Non-pigmented ciliary epithelial cell (primary cell): ENCODE measurements at places on chromosomes 4 and X.

DNA sequence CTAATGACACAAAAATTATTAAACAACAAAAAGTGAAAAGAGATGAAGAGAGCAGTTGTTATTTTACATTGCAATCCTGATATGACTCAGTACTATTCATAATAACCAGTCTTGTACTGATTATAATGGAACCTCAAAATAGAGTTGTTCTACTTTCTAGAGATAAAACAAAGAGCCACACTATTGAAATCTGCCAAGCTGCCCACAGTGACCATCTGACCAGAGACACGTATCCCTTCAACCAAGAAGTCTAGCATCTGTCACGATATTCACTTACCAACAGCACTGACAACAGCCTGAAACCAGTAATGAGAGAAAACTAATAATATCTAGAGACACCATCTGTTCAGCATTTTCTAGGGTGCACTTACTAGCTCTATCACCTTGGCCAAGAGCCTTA, 466.7 kb downstream of the NKX6-1 start:
- no peak for DNase-seq

DNA sequence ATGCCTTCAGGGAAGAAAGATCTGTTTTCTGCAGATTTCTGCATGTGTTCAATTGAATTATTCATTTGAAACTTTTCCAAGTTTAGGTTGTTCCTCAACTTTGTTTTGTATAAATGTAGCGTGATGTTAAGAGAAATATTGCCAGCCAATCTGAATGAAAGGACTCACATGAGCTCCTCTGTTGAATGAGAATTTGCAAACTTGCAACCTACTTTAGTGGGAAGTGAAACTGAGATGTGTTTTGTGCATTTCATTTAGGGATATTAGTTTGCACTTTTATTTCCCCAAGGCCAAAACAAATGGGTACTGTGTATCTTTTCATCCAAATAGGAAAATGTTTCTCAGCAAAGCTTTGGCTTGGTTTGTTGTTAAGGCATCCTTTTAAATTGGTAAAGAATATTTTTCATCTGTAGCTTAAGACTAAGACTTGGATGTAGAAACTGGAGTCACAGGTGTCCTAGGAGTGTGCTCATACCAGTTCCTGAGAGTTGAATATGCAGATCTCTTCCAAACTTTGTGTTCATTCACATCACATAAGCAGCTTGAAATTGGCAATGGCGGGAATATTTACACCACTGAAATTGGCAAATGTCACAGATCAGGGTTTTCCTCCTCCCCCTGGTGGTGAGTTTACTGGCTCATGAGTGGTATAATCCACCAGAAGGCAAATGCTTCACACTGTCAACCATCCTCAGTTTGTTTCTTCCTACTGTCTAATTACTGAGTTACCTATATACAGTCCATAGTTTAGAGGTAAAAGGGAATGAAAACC, 193.6 kb upstream of the BANK1 start:
- no peak for DNase-seq

DNA sequence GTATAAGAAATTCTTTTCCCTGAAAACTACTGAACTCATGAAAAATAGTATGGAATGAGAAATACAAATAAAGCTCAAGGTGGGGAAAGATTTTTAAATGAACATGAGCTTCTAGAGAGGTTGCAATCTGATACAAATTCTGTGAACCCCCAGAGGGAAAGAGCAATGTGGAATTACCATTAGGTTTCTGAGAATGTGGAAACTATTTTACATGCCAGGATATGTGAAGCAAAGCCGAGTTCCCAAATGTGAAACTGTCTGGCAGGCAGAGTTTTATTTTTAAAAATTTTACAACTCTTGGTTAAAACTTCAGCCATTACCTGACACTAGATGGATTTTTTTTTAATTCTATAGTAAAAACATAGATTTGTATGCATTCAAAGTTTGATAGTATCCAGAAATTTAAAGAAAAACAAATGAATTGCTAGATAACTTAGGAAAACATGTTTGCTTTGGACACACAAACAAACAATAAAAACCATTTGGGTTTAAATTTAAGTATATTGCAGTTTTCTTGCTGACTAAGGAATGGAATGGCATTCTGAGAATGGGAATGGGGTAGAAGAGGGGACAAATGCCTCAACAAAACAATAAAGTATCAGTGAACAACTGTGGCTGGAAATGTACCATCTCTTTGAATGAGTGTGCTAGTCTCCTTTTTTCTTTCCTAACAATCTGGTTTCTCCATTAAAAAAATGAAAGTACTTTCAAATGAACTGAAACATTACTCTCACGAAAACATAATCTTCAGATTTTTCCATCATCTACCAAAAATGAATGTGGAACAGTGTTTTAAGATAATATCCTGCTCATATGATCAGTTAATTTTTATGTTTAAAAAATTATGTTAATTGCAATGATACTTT, 99.6 kb downstream of the PCDH18 start:
- no peak for DNase-seq

DNA sequence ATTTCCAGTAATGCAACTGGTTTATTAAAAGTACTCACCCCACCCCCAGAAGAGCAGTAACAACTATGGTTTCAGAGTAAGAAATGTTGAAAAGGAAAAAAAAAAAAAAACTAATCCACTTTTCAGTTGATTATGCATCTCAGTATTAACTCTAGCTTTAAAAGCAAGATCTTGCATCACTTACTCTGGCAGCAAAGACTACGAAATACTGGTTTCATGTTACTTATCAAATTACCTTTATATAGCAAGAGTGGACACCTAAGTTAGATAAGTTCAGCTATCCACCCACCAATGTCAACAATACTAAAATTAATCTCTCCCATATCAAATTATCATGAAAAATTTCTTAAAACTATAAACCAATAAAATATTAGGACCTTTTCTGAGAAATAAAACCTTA, 105.0 kb downstream of the ABCB7 start:
- DNase-seq: no peak

DNA sequence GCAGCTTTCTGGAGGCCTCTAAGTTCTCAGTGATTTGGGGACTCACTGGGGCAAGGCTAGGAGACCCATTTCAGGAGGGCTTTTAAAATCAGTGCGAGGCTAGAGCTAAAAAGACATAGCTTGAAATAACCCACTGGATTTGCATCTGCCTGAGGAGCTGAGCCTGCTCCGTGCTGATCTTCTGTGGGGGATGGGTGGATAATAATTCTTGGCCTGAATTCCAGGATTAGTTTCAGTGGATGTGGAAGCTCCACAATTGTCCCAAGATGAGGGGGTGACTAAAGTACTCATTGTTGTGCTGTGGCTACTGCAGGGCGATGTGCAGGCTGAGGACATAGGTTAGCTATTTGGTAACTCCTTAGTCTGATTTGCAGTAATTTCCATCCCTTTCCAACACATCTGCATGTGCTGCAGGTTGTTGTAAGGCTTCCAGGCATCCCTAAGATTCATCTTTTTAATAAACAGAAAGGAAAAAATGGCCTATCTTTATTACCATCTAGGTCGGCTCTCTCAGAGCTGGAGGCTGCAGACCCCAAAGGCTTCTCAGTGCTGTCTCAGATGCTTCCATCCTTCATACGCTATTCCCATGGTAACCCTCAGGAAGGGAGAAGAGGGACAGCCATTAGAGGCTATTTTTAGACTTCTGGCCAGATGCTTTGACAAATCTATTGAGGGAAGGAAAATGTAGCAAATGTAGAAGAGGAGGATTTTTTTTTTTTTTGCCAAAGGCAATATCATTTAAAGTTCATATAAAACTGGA, 63.4 kb downstream of the GRXCR1 start:
- DNase-seq: no peak

DNA sequence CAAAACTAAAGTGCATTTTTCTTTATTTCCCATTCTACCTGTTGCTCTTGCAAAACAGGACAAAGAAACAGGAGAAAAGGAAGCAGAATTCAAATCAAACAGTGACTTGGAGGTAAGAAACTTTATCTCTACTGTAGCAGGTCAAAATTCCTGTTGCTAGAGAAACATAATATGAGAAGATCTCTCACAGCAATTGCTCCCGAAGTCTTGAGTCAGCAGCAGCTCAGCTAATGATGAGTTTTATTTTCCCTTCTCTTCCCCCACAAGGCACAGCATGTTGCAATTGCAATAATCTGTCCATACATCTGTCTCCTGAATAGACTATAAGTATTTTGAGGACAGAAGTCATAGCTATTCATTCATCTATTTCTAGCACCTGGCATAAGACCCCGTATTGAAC, 112.7 kb downstream of the CLNK start:
- no peak for DNase-seq

DNA sequence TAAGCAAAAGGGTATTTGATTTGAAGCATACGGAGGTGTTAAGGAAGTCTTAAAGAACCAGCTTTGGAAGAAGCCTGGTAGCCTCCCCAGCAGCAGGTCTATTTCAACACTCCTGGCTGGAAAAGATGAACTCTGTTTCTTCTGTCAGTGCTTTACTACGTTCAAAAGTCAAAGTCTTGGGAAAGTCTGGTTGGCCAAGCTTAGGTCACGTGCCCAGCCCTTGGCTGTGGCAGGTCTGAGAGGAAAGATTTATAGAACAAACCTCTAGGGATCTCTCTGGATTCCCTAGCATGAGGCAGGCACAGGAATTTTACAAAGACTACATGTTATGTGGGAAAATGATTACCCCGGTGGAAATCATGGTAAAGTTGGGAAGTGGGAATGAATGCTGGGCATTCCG, 8.6 kb upstream of the ARHGAP10 start:
- DNase-seq: no peak

- DNase-seq: no peak
These were observed 37.9 kb upstream of the SLC4A4 start for GRCh38 chr4:71300964-71301363.

DNA sequence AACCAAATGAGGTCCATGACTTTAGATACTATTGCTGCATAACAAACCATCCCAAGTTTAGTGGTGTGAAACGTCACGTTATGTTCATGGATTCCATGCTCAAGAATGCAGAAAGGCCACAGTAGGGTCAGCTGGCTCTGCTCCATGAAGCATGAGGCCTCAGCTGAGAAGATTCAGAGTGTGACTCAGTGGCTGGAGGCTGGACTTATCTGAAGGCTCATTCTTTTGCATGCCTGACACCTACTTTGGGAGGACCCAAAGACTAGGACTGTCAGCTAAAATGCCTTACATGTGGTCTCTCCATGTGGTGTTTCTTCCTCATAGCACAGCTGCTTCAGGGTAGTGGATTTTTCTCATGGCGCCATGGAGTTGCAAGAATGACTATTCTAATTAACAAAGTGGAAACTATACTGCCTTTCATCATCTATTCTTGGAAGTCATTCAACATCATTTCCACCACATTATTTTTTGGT, 11.5 kb upstream of the CCDC149 start:
- DNase-seq: peak; percentile 98

DNA sequence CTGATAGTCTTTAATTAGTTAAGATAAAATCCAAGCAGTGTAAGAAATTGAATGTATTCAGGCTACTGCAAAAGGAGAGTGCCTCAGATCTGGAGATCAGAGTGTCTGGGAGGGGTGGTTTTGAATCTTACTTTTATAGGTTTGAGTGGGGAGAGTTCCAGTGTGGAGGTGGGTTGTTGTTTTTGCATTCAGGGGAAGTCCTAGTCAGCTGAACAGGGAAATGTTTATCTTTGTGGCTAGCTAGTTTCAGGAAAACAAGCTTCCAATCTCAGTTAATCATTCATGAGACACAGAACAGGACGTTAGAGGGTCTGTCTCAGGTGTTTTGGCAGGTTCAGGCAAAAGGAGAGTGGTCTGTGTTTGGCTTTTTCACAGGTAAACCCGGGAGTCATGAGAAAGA, 26.0 kb downstream of the ZNF81 start:
- no peak for DNase-seq

DNA sequence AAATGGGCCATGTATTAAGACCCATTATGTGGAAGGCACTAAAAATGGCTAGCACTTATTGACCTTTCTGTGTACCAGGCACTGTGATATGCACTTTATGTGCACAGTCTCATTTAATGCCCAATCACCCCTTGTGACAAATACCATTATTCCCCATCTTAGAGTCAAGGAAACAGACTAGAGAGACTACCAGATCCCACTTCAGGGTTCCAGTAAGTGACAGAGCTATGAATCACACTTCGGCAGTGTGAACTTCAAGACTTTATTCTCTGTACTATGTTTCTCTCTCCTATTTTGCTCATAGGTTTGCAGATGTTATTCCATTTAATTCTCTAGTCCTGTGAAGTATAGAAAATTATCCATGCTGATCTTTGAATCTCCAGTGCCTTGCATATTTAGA, 107.0 kb downstream of the NFKB1 start:
- no peak for DNase-seq

GRCh38 chr4:1952719-1953118, 56.1 kb downstream of the NELFA start:
- no peak for DNase-seq

GRCh38 chr4:17788956-17789355, 7.5 kb upstream of the FAM184B start:
- DNase-seq: peak; percentile 44

DNA sequence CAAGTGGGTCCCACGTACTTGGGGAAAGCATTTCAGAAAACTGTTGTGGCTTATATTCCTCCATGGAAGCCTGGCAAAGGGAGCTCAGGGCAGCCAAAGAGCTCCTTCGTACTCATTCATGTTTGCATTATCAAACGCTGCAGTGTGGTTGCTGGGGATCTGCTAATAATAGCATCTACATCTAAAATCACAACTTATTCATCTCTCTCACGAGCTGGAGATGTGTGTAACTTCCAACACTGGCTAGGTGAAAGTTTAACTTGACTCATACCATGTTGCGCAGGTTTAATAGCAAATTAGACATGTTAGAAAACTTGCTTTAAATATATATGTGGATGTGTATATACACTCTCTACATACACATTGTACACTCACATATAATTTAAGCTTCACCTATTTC, 415.1 kb downstream of the AFF2 start:
- DNase-seq: no peak

- no peak for DNase-seq
These were observed 238.1 kb upstream of the AGA start for GRCh38 chr4:177680308-177680707.

GRCh38 chr4:74942251-74942917, 9.5 kb downstream of the PARM1 start:
- DNase-seq: no peak
